Activated T-helper 2 cell treated with anti-CD3 and anti-CD28 coated beads, Interferon-gamma antibody, Interleukin-2, Interleukin-4, amounts not matched to agents 10 μg/mL and 5 μg/mL and 100 μg/mL, durations not matched to agents 14 hours and 24 hours and 36 hours (primary cell): ENCODE measurements at places on chromosomes 6 and 20. TPM values are rescaled to one million over a fixed set of nuclear protein-coding genes. Genes with fewer than 3 reads are reported as not detected.
A peak's percentile ranks its signal among the peaks of the same experiment; 100 is the strongest.

- H3K36me3 ChIP-seq, result no peaks in the 10 kb centered on the region
- peaks cover 6% of the 10 kb centered on the region for H3K27me3 ChIP-seq
- no peaks in the 10 kb centered on the region for H3K4me1 ChIP-seq
- no peak for DNase-seq
- H3K27ac ChIP-seq, result no peak overlapping the region
- no peak overlapping the region for H3K4me3 ChIP-seq
Observed at GRCh38 chr6:151255811-151256210, 16.0 kb downstream of the AKAP12 start.

DNA sequence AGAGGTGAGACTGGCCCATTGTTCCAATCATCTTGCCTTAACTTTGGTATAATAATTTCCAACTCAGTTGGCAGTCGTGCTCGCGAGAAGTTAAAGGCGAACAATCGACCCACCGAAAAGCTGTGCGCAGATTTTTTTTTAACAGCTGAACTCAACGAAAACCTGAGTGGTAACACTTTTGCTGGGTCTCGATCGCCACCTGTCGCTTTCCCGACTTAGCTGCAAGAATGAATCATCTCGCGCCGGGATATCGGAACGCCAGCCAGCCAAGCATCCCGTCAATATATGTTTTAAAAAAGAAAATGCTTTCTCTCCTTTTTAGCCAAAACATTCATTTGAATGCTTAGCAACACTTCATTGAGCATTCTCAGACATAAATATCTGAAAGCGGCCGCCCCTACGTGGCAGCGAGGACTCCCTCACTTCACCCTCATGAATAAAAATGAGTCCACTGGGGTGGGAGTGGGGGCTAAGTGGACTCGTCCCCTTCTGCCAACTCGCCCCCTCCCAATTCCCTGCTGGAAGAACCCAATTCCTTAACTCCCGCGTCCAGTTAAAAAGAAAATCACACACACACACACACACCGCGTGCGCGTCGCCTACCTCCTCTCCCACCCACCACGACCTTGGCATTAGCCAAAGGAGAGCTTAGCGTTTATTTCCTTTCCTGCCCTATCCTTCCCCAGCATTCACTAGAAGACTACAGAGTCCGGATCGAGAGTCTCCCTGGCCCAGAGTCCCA, 1.5 kb downstream of the COL12A1 start:
- DNase-seq, result peak; percentile 21
- H3K4me3 ChIP-seq, result peak overlapping the region; percentile 37
- no peak overlapping the region for H3K27ac ChIP-seq
- no peaks in the 10 kb centered on the region for H3K36me3 ChIP-seq
- H3K27me3 ChIP-seq, result peaks cover 88% of the 10 kb centered on the region
- H3K4me1 ChIP-seq, result peaks cover 47% of the 10 kb centered on the region

DNA sequence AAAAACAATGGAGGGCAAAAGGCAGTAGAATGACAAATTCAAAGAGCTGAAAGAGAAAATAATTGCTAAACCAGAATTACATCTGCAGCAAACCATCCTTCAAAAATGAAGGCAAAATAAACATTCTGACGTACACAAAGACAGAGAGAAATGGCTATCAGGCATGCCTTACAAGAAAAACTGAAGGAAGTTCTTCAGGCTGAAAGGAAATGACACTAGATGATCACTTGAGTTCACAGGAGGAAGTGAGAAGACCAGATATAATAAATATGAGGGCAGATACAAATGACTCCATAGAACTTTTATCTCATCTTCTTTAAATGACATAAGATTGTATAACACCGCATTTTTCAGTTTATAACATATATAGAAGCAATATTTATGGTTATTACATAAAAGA, 30.0 kb downstream of the DZANK1 start:
- no peak overlapping the region for H3K27ac ChIP-seq
- peaks cover 2% of the 10 kb centered on the region for H3K4me1 ChIP-seq
- no peak for DNase-seq
- H3K36me3 ChIP-seq, result no peaks in the 10 kb centered on the region
- H3K27me3 ChIP-seq, result no peaks in the 10 kb centered on the region

DNA sequence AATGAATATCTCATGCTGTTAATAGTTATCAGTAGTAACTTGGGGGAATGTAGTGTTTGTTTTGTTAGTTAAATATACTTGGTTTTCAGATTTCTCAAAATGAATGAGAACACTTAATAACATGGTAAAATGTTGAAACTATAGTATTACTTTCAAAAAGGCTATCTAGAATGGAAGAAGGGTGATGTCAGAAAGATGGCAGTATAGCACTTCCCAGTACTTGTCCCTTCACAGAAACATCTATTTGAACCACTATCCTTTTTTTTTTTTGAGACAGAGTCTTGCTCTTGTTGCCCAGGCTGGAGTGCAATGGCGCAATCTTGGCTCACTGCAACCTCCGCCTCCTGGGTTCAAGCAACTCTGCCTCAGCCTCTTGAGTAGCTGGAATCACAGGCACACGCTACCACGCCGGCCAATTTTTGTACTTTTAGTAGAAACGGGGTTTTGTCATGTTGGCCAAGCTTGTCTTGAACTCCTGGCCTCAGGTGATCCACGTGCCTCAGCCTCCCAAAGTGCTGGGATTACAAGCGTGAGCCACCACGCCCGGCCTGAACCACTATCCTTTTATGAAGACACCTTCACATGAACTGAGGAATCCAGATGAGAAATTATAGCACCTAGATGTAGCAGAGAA, 4.7 kb upstream of the ECHDC1 start:
- no peak overlapping the region for H3K4me3 ChIP-seq
- no peak for DNase-seq
- H3K4me1 ChIP-seq, result peaks cover 4% of the 10 kb centered on the region
- no peaks in the 10 kb centered on the region for H3K27me3 ChIP-seq
- H3K27ac ChIP-seq, result no peak overlapping the region
- peaks cover 6% of the 10 kb centered on the region for H3K36me3 ChIP-seq

- no peaks in the 10 kb centered on the region for H3K36me3 ChIP-seq
- no peaks in the 10 kb centered on the region for H3K4me1 ChIP-seq
- H3K4me3 ChIP-seq, result no peak overlapping the region
- DNase-seq, result no peak
- H3K27ac ChIP-seq, result no peak overlapping the region
- H3K27me3 ChIP-seq, result no peaks in the 10 kb centered on the region
Observed at GRCh38 chr6:80503660-80504059, 397.2 kb downstream of the BCKDHB start.

PTPRK gene
- total RNA-seq, result 4.2 and 6.1 TPM in 2 replicates

DNA sequence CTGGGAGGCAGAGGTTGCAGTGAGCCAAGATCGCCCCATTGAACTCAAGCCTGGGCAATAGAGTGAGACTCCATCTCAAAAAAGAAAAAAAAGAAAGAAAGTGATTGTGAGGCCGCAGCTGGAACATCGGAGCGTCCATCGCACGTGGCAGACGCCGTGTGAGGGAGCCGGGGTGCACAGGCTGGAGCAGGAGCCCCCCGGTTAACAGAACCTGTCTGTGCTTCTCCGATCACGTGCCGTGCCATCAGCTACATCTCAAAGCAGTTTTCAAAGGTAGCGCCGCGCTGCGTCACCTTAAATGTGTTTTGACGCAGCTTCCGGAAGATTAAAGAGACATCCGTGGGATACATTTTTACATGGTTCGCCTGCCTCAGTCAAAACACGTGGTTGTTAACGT, 138.9 kb downstream of the TAF4 start:
- no peaks in the 10 kb centered on the region for H3K27me3 ChIP-seq
- no peaks in the 10 kb centered on the region for H3K36me3 ChIP-seq
- H3K4me1 ChIP-seq, result no peaks in the 10 kb centered on the region
- H3K4me3 ChIP-seq, result no peak overlapping the region

CDSN gene
- not detected in 2 replicates for total RNA-seq

DNA sequence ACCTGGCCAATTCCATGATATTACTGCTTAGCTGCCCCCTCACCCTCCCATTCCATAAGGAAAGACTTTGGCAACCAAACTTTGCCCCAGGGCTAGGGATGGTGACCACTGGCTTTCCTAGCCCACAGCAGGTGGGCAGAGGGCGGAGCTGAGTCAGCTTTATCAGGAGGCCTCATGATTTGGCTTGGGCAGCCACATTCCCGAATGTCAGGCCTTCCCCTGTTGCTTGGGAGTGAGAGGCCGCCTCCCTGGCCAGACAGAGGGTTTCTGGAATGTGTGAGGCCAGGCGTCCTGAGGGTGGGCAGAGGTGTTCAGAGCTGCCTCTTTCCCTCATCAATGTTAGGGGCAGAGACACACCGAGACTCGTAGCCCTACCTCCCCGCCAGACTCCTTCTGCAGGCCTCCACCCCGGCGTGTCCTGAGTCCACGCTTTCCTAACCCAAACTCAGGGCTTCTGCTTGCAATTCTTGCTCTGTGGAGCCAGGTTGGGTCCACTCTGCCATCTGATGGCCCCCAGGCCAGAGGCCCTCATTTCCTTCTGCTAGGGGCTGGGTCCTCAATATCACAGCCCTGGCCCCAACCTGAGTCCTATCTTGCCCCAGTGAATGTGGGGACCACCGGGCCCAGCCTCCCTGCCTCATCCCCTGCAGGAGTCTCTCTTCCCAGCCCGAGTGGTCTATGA, 19.3 kb downstream of the UQCC2 start:
- DNase-seq, result no peak
- H3K27ac ChIP-seq, result peak overlapping the region; percentile 96
- peaks cover 51% of the 10 kb centered on the region for H3K4me1 ChIP-seq

GRCh38 chr6:143441680-143442545, 8.6 kb downstream of the ADAT2 start:
- H3K27me3 ChIP-seq, result no peaks in the 10 kb centered on the region
- H3K4me3 ChIP-seq, result peak overlapping the region; percentile 15
- DNase-seq, result peak; percentile 11
- H3K36me3 ChIP-seq, result peaks cover 72% of the 10 kb centered on the region
- peak overlapping the region; percentile 92 for H3K27ac ChIP-seq

EEF1E1 gene
- total RNA-seq, result 83.1 and 87.3 TPM in 2 replicates

DNA sequence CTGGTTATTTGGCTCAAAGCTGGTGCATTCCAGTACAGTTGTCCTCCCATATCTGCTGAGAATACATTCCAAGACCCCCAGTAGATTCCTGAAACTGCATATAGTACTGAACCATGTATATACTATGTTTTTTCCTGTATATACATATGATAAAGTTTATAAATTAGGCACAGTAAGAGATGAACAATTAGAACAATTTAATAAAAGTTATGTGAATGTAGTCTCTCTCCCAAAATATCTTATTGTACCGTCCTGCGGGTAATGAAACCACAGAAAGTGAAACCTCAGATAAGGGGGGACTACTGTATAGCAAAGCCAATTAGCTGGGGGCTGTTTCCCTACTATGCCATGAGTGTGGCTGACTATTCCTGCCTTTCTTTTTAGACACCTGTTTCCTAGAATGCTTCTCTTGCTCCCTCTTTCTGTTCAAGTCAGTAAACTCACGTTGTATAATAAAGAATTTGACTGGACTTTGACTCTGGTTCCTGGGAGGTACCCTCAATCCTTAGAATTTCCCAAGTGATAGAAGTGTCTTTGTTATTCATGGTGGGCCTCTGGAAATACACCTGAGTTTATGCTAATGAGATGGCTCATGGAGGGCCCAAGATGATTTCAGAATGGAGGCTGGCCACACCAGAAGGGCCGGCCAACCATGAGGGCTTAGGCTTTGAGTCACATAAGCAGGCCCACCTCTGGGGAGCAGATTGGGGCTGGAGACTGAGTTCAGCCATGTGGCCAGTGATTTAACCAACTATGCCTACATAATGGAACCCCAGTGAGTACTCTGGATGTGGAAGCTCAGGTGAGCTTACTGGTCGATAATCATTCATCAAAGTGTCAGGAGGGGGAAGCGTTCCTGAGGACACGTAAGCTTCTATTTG, 689 bp upstream of the BLOC1S5 start:
- DNase-seq, result no peak
- peak overlapping the region; percentile 95 for H3K4me3 ChIP-seq
- H3K36me3 ChIP-seq, result peaks cover 17% of the 10 kb centered on the region
- H3K27me3 ChIP-seq, result no peaks in the 10 kb centered on the region
- H3K4me1 ChIP-seq, result peaks cover 34% of the 10 kb centered on the region
- peak overlapping the region; percentile 98 for H3K27ac ChIP-seq

MRPS18A gene
- total RNA-seq, result 44.8 and 45.1 TPM in 2 replicates

- H3K4me3 ChIP-seq, result no peak overlapping the region
- H3K27ac ChIP-seq, result no peak overlapping the region
- H3K36me3 ChIP-seq, result no peaks in the 10 kb centered on the region
- no peaks in the 10 kb centered on the region for H3K27me3 ChIP-seq
- H3K4me1 ChIP-seq, result no peaks in the 10 kb centered on the region
- no peak for DNase-seq
Observed at GRCh38 chr6:71194724-71195123, 93.9 kb upstream of the OGFRL1 start.

GRCh38 chr20:42974347-42974746, 215.4 kb downstream of the PTPRT start:
- no peak for DNase-seq
- no peak overlapping the region for H3K27ac ChIP-seq
- no peaks in the 10 kb centered on the region for H3K27me3 ChIP-seq
- H3K36me3 ChIP-seq, result no peaks in the 10 kb centered on the region
